ENCODE measurements at places on chromosomes 4 and X.
A peak's percentile ranks its signal among the peaks of the same experiment; 100 is the strongest.

GRCh38 chr4:40197879-40198689 lies 1.3 kb downstream of the RHOH start:
- no peak for DNase-seq

DNA sequence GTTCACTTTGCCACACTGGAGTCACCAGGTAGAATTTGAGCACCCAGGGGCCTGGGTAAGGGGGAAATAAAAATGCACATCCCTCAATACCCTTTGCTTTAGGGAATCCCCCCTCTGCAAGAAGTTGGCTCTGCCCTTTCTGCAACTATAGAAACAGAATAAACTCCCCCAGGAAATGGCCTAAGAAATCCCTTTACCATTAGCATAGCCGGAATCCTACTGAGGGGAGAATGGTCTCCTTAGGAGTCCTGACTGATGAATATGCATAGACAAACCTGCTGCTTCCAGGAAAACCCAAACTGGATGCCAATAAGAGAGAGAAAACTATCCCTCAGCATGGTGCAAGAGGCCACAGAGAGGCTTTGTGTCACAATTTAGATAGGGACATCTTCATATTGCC lies 11.0 kb downstream of the EFHC2 start:
- no peak for DNase-seq

DNA sequence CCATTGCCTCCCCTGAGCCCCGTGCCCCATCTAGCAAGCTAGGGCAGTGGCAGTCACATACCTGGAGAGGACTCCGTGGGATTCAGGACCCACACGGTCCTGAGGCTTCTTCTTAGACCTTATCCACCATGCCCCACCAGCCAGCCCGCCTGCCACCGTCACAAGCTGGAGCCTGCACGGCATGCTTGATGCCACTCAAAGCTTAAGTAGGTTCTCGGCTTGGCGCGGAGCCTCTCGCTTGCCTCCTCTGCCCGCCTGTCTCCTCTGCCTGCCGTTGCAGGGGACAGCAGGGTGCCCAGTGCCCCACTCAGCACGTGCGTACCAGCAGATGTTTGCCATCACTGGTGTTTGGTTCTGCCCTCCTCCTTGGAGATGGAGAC lies 14.1 kb downstream of the PSAPL1 start:
- no peak for DNase-seq

GRCh38 chrX:139825618-139826017 lies 107.2 kb downstream of the ATP11C start:
- DNase-seq: peak; percentile 45

- no peak for DNase-seq
Measured at GRCh38 chrX:53122013-53122412, 28.1 kb downstream of the KANTR start.

DNA sequence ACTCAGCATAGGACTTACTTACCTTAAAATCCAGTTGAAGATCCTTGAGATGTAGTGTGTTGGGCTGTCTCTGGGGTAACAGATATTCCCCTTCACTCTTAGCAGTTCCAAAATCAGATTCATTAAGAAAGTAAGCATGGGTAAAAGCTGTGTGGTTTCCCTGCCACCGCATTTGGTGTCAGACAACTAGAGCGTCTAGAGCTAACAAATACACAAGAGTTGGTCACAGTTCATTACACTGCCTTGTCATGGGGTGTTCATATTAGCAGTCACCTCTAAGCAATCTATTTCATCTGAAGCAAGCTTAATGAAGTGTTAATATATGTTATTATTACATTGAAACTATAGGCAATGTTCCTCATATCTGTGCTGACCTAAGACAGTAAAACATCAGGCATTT lies 342.8 kb downstream of the PPARGC1A start:
- DNase-seq: no peak

- no peak for DNase-seq
Measured at GRCh38 chr4:98627531-98628257, 30.7 kb downstream of the TSPAN5 start.

- no peak for DNase-seq
Measured at GRCh38 chr4:119659576-119659975, 31.0 kb upstream of the PDE5A start.

GRCh38 chr4:101089168-101089567 lies 258.2 kb downstream of the PPP3CA start:
- DNase-seq: no peak

- no peak for DNase-seq
Measured at GRCh38 chr4:5757954-5758353, 47.0 kb downstream of the EVC start.

- no peak for DNase-seq
Measured at GRCh38 chr4:77393996-77394395, 211.6 kb upstream of the CXCL13 start.

DNA sequence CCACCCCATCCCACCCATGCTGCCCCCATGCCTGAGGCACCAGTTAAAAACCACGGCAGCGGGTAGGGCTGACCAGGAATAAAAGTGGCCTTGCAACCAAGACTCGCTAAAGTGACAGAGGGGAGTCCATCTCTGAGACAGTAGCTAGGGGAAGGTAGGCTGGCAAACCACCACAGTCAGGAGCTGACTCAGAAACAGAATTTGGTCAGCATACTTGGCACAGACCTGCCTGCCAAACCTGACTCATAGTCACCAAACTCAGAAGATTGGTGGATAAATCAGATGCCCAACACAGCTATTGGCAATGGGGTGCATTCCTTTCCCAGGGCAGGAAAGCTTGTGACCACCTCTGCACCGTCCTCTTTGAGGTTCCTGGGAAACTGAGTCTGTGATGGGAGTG lies 193.8 kb downstream of the BCOR start:
- DNase-seq: no peak

DNA sequence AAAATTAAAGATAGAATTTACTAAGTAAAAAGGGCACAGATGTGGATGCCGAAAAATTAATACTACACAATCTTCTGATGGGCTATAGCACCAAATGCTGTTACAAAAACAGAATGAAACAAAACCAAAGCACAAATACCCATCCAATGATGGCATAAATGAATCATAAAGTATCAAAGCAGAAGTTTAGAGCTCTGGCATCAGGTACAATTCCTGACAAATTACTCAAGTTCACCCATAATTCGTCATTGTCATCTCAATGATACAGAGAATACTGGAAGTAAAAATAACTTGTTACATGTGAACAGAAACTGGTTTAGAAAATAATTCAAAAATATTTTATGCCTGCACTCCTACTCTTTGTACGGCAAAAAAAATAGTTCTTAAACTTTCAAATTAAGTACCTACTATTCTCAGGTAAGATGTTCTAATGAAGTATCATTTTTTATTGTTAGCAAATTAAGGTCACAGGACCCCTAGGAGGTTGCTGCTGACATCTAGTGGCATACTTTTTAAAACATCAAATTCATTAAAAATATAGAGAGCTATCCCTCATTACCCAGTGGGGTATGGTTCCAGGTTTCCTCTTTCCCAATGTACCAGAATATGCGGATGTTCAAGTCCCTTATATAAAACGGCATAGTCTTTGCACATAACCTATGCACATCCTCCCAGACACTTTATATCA lies 126.1 kb downstream of the INPP4B start:
- peak; percentile 19 for DNase-seq

DNA sequence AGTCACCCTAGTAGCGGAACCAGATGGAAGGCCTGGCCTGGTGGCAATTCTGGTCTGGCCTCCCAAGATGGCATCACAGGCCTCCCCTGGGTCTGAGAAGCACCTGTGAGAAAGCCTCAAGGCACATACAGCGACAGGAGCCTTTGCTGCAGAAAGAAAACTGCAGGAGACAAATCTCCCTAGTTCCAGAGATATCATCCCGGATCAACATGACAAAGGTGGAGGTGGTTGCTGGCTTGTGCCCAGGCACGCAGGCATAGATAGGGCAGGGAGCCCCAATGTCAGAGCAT lies 93.6 kb downstream of the BCOR start:
- DNase-seq: no peak

- DNase-seq: peak; percentile 5
Measured at GRCh38 chrX:14697451-14697850, 168.1 kb downstream of the GLRA2 start.

GRCh38 chr4:9987749-9988362 lies 33.4 kb downstream of the SLC2A9 start:
- DNase-seq: peak; percentile 35

GRCh38 chrX:143536176-143536575 lies 18.9 kb upstream of the SPANXN3 start:
- no peak for DNase-seq

GRCh38 chrX:68417651-68418050 lies 15.6 kb downstream of the OPHN1 start:
- no peak for DNase-seq

- DNase-seq: no peak
Measured at GRCh38 chr4:169062897-169063244, 52.8 kb upstream of the CBR4 start.

GRCh38 chr4:54276641-54277430 lies 47.7 kb downstream of the PDGFRA start:
- peak; percentile 78 for DNase-seq

- no peak for DNase-seq
Measured at GRCh38 chr4:74950200-74950599, 17.3 kb downstream of the PARM1 start.

DNA sequence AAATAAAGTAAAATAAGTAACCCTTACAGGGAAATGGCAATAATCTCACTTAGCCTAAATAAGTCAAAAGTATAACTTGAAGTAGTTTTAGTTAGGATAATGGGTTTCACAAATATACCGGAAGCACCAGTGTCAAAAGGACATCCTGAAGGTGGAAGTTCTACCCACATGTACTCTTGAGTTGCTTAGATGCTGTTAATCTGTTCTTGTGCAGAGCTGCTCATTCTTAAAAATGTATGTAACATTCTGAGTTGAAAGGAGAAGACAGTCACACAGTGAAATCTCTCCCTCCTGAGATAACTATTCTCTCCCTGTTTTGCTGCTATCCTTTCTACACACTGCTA lies 11.2 kb upstream of the CCNG2 start:
- DNase-seq: no peak
